ENCODE measurements at places on chromosomes 13 and 19.

DNA sequence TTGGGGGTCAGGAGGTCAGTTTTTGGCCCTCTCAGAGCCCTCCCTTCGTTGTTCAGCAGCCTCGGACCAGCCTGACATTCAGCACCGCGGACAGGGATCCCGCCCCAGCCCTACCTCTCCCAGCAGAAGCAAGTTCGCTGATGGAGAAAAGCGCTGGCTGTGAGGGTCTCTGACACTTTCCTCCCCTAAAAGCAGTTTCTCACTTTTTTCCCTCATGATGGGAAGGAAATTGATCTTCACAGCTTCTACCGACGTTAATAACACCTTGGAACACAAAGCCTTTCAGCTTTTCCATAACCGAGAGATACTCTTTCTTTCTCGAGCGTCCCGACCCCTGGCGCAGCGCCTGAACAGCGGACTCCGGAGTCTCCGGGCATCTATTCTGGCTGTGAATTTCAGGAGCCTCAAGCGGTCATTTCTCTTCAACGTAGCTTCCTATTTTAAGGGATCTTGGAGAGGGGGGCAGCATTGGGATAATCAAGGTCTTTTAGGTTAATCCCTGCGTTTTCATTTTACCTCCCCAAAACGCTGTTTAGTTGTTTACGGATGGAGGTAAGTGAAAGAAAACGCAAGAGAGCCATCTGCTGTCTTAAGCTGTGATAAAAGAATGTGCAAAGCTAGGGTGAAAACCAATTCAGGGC, 467.2 kb downstream of the ITGBL1 start:
- DNase-seq, result no peak

DNA sequence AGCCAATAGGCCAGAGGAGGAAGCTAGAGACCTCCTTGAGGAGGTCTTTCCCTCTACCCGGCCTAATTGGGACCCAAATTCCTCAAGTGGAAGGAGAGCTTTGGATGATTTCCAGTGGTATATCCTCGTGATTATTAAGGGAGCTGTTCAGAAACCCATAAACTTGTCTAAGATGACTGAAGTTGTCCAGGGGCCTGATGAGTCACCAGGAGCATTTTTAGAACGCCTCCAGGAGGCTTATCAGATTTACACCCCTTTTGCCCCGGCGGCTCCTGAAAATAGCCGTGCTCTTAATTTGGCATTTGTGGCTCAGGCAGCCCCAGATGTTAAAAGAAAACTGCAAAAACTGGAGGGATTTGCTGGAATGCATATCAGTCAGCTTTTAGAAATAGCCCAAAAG, 198.1 kb downstream of the ZNF486 start:
- DNase-seq, result no peak

DNA sequence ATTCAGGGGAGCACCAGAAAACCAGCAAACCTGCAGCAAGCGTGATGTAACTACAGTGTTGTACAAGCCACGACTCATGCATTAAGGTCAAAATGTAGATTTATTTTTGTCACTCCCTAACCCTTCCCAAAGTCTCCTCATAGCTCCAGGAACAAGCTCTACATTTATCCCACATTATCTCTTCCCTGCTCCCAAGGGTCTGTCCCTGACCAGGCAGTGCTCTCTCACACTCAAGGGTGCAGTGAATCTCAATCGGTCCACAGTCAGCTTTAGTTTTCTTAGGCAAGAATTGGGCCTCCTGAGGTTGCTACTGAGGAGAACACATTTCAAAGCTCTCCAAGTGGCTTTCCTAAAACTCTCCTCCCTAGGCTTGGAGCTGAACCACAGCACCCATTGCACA, 219.4 kb downstream of the NHLRC3 start:
- DNase-seq, result no peak

DNA sequence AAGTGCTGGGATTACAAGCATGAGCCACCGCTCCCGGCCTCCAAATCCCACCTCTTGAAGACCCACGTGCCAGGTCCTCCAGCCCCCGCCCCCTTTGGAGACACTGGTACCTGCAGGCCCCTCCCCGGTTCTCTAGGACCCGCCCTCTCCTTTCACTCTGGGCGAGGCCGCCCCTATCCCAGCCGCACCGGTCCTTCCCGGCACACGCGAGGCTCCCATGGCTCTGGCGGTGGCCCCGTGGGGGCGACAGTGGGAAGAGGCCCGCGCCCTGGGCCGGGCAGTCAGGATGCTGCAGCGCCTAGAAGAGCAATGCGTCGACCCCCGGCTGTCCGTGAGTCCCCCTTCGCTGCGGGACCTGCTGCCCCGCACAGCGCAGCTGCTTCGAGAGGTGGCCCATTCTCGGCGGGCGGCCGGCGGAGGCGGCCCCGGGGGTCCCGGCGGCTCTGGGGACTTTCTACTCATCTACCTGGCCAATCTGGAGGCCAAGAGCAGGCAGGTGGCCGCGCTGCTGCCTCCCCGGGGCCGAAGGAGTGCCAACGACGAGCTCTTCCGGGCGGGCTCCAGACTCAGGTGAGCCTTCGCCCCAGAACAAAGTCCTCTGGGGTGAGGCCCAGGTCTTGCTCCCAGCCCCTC, at the start of gene CBLC:
CBLC (plus strand) TSS at position 176 of the 633 bp plus-strand sequence; CDS start at position 218, 42 bp downstream.
- no peak for DNase-seq

GRCh38 chr19:47740866-47741519, 4.4 kb upstream of the NOP53 start:
- DNase-seq, result no peak

- peak; percentile 99 for DNase-seq
Observed at GRCh38 chr19:49640113-49640898, at the start of gene RRAS. RRAS (minus strand) TSS chr19:49640143; CDS start chr19:49640098, 45 bp downstream.

DNA sequence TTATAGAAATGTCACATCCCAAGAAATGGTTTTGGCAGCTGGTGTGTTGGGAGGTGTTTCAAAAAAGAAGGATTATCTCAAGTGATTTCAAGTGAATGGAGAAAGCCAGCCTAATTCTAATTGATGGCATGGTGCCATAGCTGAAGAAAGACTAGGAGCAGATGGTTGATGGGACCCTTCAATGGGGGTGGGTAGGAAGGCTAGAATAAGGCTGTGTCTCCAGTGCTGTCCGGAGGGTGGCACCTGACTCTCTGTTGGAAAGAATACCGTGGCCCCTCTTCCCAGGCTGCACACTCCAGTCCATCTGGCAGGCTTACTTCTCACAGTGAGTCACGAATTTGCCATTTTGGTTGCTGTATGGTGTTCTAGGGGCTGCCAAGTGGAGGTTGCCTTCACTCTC, 51.0 kb upstream of the GPR12 start:
- DNase-seq, result no peak

- DNase-seq, result no peak
Observed at GRCh38 chr13:73508841-73509240, 450.0 kb downstream of the KLF5 start.

DNA sequence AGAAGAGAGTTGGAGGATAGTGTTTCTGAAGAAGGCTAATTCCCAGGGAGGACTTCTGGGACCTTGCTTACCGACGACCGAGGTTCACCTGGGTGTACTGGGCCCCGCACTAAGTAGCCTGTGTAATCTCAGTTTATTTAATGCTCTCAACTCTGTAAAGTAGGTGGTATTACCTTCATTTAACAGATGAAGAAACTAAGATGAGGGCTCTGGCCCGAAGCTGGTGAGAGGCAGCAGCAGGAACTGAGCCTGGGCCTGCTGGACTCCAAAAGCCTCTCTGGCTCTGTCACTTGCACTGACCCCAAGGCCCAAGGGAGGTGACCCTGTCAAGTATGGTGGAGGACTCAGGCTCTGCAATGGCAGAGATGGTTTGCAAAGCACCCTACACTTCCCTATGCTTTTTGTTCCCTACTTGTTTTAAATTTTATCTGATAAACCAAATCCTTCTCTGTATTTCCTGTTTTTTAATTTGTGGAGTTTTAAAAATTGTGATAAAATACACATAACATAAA, 50.6 kb downstream of the GGACT start:
- no peak for DNase-seq

DNA sequence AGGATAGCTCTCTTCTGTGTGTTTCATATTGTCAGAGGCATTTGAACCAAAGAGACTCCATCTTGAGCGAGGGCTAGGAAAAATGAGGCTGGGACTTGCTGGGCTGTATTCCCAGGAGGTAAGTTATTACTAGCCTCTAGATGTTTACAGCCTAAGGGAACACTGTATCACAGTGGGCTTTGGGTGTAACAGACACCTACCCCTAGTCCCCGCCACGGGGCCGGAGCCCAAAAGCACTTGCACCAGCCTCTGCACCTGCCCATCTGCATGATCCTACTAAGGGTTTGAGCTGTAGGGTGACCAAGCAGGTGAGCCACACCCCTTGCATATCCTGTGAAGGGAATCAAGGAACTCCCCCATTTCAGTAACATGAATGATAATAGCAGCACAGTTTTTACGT, 1972.2 kb downstream of the OLFM4 start:
- DNase-seq, result no peak

DNA sequence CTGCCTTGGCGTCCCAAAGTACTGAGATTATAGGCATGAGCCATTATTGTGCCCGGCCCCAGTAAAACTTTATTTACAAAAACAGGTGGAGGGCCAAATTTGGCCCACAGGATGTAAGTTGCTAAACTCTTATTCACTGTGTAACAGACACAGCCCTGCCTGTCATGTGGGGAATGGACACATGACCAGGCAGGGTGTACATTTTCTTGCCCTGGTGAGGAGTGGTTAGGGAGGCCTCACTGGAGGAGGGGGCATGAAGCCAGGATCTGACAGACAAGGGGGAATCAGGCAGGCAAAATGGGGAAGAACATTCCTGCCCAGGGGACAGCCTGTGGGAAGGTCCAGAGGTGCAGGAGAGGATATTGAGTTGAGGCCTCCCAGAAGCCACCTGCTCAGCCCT, 7.4 kb upstream of the PGLS start:
- no peak for DNase-seq

- DNase-seq, result no peak
Observed at GRCh38 chr13:28282451-28282850, 144.1 kb downstream of the PAN3 start.

GRCh38 chr19:10363789-10364281, 16.5 kb downstream of the TYK2 start:
- peak; percentile 36 for DNase-seq

GRCh38 chr13:30078059-30078458, 227.6 kb upstream of the UBL3 start:
- DNase-seq, result no peak

DNA sequence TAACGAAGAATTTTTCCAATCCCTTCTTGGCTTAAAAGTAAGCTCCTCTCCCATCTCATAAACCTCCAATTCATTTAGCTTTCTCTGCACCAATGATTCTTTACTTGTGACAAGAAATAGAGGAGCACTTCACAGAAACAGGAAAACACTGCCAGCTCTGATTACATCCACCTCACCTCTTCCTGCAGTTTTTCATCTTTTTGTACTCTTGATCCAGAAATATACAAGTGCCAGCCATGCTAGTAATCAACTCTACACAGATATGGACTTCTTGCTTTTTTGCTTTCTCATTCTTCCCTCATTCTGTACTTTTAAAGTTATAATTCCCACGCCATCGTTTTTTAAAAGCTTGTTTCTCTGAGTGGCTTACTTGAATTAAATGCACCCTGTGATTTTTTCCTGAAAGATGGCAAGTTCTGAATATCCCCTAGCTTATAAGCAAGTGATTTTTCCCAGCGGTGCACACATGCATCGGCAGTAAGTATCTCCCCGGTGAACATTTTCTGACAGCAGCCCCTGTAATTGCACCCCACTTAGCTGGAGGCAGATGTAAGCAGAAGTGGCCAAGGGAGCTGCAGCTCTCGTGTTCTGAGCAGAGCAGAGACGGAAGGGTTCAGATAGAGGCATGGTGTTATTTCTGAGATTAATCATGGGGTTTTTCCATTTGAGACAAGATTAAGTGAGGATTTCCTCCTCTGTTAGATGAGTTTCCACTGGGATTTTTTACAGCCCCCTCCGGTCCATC, 340.7 kb downstream of the SLC7A1 start:
- DNase-seq, result no peak

GRCh38 chr13:74246487-74246886, 112.3 kb upstream of the KLF12 start:
- DNase-seq, result no peak

GRCh38 chr13:32878163-32878562, 138.1 kb upstream of the KL start:
- DNase-seq, result no peak

GRCh38 chr19:48750351-48750750, 2.1 kb downstream of the FUT1 start:
- no peak for DNase-seq

DNA sequence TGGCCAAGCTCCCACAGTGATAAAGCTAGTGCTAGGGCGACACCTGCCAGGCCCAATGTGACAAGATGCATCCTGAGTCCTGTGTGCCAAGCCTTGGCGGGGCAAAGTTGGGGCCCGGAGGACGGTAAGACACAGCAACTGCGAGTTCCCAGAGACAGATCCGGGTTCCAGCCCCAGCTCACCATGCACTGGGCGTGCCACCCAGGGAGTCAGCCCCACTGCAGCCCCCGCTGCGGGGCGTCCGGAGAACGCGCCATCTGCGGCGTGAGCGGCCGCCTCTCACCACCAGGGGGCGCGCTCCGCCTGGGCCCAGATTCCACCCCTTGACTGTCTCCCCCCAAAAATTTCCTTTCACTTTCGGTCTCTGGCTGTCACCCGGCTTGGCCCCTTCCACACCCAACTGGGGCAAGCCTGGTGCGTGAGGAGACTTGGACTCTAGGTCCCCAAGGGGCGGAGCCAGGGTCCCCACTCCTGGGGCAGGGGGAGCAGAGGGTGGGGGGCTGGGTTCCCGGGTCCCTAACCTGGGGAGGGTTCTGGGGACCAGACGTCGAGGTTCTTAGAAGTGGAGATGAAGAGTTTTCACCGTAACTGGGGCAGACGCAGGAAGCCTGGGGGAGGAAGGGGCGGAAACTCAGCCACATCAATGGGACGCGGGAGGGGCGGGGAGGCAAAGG, at the start of gene FLT3LG:
FLT3LG (plus strand) TSS at position 348 of the 674 bp plus-strand sequence. CDS start 425 bp downstream, outside the sequence.
- no peak for DNase-seq

DNA sequence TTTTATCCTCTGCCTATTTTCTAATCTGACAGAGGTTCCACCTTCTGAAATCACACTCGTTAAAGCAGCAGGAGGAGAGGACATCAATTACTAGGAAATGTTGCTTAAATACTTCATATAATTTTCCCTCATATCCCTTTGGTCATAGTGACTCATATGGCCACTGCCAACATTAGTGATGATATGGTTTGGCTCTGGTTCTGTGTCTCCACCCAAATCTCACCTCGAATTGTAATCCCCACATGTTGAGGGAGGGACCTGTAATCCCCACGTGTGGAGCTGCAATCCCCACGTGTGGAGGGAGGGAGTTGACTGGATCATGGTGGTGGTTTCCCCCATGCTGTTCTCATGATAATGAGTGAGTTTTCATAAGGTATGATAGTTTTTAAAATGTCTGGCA, 618.4 kb upstream of the SLITRK5 start:
- DNase-seq, result no peak

DNA sequence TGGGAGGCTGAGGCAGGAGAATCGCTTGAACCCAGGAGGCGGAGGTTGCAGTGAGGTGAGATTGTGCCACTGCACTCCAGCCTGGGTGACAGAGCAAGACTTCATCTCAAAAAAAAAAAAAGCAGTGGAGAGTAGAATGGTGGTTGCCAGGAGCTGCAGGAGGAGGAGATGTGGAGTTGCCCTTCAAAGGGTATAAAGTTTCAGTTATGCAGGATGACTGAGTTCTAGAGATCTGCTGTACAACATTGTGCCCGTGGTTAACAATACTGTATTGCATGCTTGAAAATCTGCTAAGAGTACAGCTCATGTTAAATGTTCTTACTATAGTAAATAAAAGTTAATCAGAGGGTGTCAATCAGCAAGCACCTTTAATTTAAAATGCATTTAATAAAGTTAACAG, 28.4 kb upstream of the LATS2 start:
- no peak for DNase-seq

Data from non-pigmented ciliary epithelial cell (primary cell).